ENCODE measurements at places on chromosomes 13 and 19. TPM values are rescaled to one million over a fixed set of nuclear protein-coding genes. Genes with fewer than 3 reads are reported as not detected.
A peak's percentile ranks its signal among the peaks of the same experiment; 100 is the strongest.

- no peak for DNase-seq
- peak overlapping the region; percentile 68 for H3K4me3 ChIP-seq
- H3K36me3 ChIP-seq, result no peaks in the 10 kb centered on the region
- peaks cover 49% of the 10 kb centered on the region for H3K27me3 ChIP-seq
Measured at GRCh38 chr19:2478278-2478755, 2.4 kb downstream of the GADD45B start.

DNA sequence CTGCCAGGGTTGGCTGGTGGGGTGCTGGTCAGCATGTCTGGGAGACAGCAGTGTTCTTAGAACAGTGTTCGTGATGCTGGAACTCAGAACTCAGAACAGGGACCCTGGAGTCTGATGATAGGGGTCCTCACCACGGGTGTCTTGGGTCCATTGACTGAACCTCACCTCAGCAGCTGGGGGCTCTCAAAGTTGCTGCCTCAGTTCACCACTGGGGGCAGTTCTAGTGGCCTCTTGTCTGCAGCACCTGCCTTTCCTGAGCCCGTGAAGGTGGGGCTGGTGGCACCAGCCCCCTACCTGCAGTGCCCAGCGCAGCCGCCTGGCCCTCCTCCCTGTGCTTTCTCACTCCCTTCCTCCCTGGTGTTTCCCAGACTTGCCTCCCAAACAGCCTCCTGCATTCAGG, 28.5 kb downstream of the SAFB start:
- no peaks in the 10 kb centered on the region for H3K27me3 ChIP-seq
- no peak overlapping the region for H3K27ac ChIP-seq
- peaks cover 48% of the 10 kb centered on the region for H3K36me3 ChIP-seq
- no peak for DNase-seq

DNA sequence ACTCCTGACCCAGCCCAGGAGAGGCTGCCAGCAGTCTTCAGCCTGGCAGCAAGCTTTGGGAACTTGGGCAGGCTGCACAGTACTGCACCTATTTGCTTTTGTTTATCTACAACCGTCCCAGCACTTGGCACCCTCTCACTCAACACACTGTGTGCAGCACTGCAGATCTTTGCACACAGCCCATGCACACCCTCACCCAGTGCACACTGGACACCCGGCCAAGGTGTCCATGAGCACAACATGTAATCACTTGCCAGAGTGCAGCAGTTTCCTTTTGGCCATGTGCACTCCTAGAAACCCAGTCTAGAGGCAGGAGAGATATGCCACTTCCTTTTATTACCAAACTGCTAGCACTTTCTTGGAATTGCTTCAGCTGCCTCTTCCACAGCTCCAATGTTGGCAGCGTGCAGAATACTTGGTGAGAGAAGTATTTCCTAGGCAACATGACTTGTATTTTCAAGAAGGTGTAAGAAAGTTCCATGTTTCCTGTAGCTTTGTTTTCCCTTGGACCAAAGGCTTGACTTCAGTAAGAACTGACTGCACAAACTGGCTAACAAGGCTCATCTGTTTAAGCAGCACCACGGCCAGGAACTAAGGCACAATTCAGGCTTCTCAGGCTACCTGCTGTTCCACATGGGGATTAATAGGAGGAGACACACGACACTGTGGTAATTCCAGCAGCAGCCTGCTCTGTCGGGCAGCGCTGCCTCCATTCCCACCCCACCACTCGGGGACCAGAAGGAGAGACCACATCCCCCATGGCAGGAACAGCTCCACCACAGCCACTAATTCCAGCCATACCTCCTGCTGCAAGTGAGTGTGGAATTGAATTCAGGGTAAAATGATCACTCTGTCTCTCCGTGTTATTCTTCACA, 15.3 kb downstream of the ATP7B start:
- DNase-seq, result no peak
- H3K27me3 ChIP-seq, result no peaks in the 10 kb centered on the region
- peaks cover 2% of the 10 kb centered on the region for H3K36me3 ChIP-seq
- no peak overlapping the region for H3K4me3 ChIP-seq

DNA sequence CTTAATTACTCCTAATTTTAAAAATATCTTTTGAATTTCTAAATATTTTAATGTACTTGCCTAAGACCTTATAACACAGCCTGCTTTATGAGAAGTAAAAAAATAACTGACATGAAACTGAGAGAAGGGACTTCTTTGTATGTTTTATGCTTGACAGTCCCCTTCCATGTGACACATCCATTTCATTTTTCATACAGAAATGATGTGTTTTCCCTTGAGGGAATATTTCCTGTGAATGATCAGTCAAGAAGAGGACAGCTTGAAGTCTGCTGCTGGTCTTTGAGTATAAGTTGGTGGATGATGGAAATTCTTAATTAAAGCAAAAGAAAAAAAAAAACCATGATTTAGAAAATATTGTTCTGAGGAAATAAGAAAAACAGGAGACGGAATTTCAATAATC, 230.4 kb upstream of the KLHL1 start:
- DNase-seq, result no peak
- H3K4me1 ChIP-seq, result no peaks in the 10 kb centered on the region
- H3K27me3 ChIP-seq, result no peaks in the 10 kb centered on the region
- no peak overlapping the region for H3K4me3 ChIP-seq
- no peaks in the 10 kb centered on the region for H3K36me3 ChIP-seq
- no peak overlapping the region for H3K27ac ChIP-seq

DNA sequence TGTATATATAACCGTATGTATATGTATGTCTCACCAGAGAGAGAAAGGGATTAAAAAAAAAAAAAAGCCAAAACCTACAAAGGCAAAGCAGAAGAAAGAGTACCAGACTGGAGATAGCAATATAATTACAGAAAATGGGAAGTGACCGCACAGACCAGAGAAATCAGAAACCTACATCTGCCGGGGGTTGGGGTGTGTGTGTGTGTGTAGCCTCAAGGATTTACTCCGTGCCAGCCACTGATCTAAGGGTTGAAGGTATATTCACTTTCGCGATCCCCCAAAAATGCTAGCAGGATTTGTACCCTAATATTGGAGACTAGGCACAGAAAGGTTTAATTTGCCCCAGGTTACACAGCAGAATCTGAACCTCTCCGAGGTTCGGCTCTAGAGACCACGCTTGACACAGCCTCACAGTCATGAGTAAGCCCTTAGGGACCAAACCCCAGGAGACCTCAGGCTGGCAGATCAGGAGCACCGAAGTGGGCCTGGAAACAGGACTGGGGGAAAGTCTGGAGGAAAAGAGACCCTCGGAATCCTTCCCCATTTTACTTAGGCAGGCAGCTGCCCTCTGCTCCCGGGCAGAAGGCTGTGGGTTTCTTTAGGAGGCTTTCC, 14.8 kb downstream of the ARL11 start:
- H3K4me3 ChIP-seq, result no peak overlapping the region
- no peak for DNase-seq
- H3K27me3 ChIP-seq, result peaks cover 3% of the 10 kb centered on the region
- no peaks in the 10 kb centered on the region for H3K4me1 ChIP-seq

GRCh38 chr19:54921082-54921481, 15.1 kb downstream of the NCR1 start:
- H3K27ac ChIP-seq, result no peak overlapping the region
- H3K4me3 ChIP-seq, result no peak overlapping the region
- no peaks in the 10 kb centered on the region for H3K36me3 ChIP-seq
- H3K4me1 ChIP-seq, result no peaks in the 10 kb centered on the region

GRCh38 chr13:77820431-77821149, 98.0 kb downstream of the EDNRB start:
- no peaks in the 10 kb centered on the region for H3K4me1 ChIP-seq
- no peak for DNase-seq
- H3K27ac ChIP-seq, result no peak overlapping the region

GRCh38 chr19:5358173-5358800, 17.7 kb upstream of the PTPRS start:
- peaks cover 37% of the 10 kb centered on the region for H3K27me3 ChIP-seq
- DNase-seq, result no peak
- no peaks in the 10 kb centered on the region for H3K4me1 ChIP-seq
- H3K4me3 ChIP-seq, result no peak overlapping the region
- no peak overlapping the region for H3K27ac ChIP-seq

GRCh38 chr13:111620586-111620985, 300.1 kb downstream of the TEX29 start:
- H3K27me3 ChIP-seq, result peaks cover 33% of the 10 kb centered on the region
- no peak overlapping the region for H3K27ac ChIP-seq
- H3K4me1 ChIP-seq, result peaks cover 4% of the 10 kb centered on the region
- H3K36me3 ChIP-seq, result no peaks in the 10 kb centered on the region
- no peak for DNase-seq

- H3K4me1 ChIP-seq, result peaks cover 6% of the 10 kb centered on the region
- no peak overlapping the region for H3K27ac ChIP-seq
- H3K36me3 ChIP-seq, result no peaks in the 10 kb centered on the region
Measured at GRCh38 chr13:112060282-112060830, 6.6 kb upstream of the SOX1 start.

DNA sequence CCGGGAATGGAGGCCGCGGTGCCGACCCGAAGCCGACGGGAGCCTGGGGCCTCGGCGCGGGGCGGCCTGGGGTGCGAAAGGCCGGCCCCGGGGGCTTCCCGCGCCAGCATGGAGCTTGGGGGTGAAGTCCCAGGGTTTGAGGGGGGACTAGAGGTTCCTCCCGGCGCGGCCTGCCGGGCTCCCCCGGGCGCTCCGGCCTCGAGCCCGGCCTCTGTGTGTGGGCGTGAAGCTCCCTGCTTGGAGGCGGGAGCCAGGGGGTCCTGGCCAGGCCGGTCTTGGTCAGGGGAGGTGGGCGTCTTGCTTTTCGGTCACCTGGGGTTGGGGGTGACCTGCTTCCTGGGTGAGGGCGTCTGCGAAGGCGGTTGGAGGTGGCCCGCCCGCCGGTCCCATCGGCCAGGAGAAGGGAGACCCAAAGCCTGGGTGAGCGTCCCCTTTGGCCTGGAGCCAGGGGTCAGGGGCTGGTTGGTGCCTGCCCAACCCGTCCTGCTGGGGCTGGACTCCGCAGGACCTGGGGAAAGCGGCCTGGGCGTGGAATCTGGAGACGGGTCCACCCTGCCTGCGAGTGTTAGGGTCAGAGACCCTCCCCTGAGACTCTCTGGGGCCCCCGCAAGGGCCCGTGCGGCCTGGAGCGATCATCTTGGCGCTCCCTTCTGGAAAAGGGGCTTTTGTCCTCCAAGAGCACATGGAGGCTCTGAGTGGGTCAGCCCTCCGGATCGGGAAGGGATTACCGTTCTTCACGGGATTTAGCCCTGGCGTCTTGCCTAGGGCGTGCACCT, 535 bp downstream of the BSG start:
- H3K27me3 ChIP-seq, result no peaks in the 10 kb centered on the region
- DNase-seq, result no peak
- peak overlapping the region; percentile 88 for H3K4me3 ChIP-seq
- H3K36me3 ChIP-seq, result peaks cover 8% of the 10 kb centered on the region
- peak overlapping the region; percentile 96 for H3K27ac ChIP-seq

DNA sequence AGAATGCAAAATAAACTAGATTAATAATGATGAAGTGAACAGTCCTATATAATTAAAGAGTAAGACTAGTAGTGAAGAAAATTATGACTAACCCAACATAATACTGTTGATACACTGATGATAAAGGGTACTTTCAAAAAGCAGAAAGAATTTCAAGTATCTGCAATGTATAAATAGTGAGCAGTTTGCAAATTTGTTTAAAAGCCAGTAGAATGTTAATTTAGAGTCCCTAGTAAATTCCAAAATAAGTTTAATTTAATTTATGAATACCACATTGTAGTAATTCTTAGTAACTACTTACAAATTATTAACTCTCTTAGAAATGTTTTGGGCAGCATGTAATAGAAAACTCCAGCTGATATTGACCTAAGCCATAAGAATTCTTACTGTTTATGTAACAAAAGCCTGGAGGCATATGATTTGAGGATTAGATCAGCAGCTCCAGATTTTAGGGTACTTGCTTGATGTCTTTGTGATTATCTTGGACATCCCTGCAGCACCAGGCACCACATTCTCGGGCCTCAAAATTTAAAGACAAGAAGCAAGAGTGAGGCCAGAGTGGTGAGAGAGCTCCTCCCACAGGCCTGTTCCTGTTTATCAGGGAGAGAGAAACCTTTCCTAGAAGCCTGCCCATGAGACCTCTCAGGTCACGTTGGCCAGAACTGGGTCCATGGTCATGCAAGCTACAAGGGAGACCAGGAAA, 67.6 kb upstream of the TDRD3 start:
- H3K36me3 ChIP-seq, result peaks cover 2% of the 10 kb centered on the region
- DNase-seq, result peak; percentile 25
- peaks cover 5% of the 10 kb centered on the region for H3K27me3 ChIP-seq
- H3K4me3 ChIP-seq, result no peak overlapping the region
- H3K27ac ChIP-seq, result no peak overlapping the region

Gene ZNF665
- total RNA-seq, result 8.5 TPM

Gene IGFL3
- total RNA-seq, result not detected

Gene KLHL1
- total RNA-seq, result 0.33 TPM

Gene ARHGAP33
- 54.3 TPM for total RNA-seq

Gene SYT3
- total RNA-seq, result 0.91 TPM

Gene ELSPBP1
- not detected for total RNA-seq

Gene CEACAM20
- total RNA-seq, result not detected

Gene COG6
- 36.8 TPM for total RNA-seq

Gene KCNN1
- total RNA-seq, result 19.6 TPM

Gene PSG2
- not detected for total RNA-seq

Gene ICAM4
- total RNA-seq, result not detected

All from progenitor cell of endocrine pancreas (in vitro differentiated cells).